Pancreas (tissue), 10 donors: ENCODE measurements at places on chromosomes 16 and 17. TPM values are rescaled to one million over a fixed set of nuclear protein-coding genes. Genes with fewer than 3 reads are reported as not detected.
A peak's percentile ranks its signal among the peaks of the same experiment; 100 is the strongest.

DNA sequence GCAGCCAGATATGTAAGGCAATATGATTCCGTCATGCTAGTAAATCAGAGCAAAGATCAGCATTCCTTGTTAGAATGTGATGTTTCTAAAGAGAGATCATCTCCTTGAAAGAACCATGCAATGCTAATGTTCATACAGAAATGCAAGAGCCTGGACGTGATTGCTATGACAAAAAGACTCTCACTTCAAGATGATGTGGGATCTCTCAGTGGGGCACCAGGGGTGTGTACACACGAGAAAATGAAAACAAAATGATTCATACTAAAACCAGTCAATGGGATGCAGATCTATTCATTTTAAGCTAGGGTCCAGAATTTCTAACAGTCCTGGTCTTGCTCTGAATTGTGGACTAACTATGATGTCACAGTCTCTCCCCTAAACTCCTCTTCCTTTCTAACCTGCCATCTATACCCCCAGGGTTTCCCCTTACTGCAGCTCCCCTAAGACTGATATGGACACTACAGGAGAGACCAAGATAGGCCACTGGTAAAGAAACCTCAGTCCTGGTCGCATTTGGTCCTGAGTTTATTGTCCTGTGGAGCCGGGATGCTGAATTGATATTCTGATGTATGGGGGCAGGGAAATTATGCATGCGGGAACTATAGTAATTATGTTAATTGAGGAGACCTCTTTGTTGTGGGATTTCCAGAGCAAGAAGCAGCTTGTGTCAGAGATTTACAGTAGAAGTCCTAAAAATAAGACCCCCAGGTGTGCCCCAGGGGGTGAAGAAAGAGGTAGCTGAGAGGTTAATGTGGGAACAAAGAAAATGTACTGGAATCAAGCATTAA lies 179.0 kb downstream of the PMP22 start:
- DNase-seq, result no peak

- DNase-seq, result peak; percentile 68
Observed at GRCh38 chr17:41527063-41528023, 765 bp downstream of the KRT19 start.

- no peak for DNase-seq
Observed at GRCh38 chr17:3534881-3535252, 22.7 kb downstream of the TRPV3 start.

GRCh38 chr17:80594431-80595269 lies 50.0 kb downstream of the RPTOR start:
- DNase-seq, result no peak

- DNase-seq, result no peak
Observed at GRCh38 chr17:42453439-42453838, 5.2 kb upstream of the ATP6V0A1 start.

HBM gene
- not detected for total RNA-seq
